T-helper 9 cell (primary cell): ENCODE measurements at places on chromosomes 2 and 18.

DNA sequence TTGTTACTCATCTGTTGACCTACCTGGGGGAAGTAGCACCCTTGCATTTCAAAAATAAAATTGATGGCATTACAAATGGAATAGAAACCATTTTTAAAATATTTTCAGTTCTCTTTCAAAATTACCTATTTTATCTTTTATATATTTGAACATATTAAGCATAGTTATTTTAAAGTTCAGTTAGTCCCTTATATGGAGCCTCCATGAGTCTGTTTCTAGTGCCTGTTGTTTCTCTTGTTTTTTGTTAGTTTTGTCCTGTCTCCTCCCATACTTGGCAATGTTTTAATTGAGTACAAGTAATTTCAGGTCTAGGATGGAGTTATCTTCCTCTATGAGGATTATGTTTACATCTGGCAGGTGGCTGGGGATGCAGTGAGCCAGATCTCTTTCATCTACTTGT is 5.9 kb upstream of the KCNIP3 start:
- DNase-seq: no peak

DNA sequence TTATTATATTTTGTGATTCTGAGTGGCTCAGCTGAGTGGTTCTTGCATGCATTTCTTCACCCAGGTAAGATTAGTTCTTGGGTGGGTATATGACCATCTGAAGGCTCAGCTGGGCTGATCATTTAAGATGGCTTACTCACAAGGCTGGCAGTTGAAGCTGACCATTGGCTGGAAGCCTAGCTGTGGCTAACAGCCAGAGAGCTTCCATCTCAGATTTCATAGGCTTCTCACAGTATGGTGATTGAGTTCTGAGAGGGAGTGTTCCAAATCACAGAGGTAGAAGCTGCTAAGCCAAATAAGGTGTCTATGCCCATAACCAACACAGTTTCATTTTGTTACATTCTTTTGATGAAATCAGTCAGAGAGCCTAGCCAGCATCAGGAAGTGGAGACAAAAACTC is 117.4 kb upstream of the RPRM start:
- no peak for DNase-seq

DNA sequence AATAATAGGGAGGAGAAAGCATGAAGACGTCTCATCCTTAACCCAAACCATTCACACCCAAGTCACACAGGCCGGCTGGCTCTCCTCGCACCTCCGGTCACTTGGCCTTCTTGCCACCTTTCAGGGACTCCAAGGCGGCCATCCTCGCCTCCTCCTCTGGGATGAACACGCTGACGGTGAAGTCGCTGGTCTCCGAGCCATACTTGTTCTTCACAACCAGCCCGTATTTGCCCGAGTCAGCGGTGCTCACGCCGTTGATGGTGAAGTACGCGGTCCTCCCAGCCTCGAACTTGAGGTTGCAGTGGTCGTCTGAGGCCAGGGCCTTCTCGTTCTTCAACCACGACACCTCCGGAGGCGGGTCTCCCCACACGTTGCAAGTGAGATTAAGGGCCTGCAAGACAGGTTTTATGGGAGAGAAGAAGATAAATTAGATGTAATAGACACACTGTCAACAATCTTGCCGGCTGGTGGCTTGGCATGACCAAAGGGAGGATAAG is 54.3 kb upstream of the LPIN2 start:
- no peak for DNase-seq

DNA sequence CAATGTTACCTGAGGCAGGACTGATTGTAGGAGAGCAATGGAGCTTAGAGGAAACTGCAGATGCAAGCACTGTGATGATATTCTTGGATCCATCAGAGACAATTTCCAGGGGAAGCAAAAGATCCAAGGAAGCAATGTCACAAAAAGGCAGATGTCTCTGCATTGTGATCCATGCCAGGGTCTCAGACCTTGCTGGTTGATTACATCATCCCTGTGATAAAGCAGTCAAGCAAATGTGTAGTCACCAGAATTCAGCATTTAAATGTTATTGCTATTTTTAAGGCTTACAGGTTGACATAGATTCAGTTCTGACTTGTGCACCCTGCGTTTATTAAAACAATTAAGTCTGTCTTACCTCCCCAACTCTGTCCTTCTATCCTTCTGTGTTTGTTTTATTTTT is 56.8 kb upstream of the CCDC85A start:
- DNase-seq: no peak

DNA sequence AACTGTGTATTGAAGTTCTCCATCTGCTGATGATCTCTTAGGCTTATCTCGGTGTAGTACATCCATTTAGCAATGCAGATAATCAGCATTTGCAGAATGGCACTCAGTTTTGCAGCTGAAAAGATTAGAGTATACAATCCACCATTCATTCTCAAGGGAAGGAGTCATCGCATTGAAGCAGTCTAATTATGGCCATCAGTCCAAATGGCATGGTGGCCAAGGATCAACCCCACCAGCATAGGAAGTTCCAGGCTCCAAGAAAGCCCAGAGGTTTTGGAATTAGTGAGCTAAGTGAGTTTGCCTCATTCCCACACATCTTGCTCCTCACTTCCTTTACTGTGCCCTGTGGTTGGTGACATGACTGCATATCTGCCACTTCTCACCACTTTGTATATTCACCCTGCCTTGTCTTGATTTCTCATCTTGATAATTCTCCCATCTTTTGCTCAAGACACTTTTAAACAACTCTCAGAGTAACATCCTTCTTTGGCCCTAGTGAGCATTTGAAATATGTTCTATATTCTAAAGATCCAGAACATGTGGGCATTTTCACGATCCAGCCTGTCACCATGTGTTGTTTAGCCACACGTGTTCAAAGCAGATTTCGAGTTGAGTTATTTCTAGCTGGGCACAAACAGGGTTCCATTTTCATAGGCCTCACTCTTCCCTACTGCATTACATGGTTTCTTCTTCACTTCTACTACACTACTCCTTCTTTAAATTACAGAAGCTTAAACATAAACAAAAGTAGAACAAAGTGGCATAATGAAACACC is 1119.8 kb downstream of the TSN start:
- DNase-seq: no peak

- DNase-seq: no peak
Measured at GRCh38 chr18:48191494-48191893, 217.7 kb downstream of the ZBTB7C start.

GRCh38 chr2:3486047-3487027 is 33.0 kb downstream of the ADI1 start:
- no peak for DNase-seq

GRCh38 chr18:75226956-75227316 is 16.3 kb downstream of the TSHZ1 start:
- DNase-seq: no peak

DNA sequence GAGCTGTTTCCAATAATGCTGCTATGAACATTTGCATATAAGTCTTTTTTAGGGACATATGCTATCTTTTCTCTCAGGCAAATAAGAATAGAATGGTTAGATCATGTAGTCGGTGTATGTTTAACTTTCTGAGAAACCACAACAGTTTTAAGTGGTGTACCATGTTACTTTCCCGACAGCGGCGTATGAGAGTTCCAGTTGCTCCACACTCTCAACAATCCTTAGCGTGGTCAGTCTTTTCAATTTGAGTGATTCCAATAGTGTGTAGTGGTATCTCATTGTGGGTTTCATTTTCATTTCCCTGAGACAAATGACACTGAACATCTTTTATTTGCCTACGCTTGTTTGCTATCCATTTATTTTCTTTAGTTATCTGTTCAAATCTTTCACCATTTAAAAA is 149.5 kb downstream of the ACOXL start:
- DNase-seq: no peak

GRCh38 chr2:241968417-241968816 is 98.9 kb downstream of the RTP5 start:
- no peak for DNase-seq

DNA sequence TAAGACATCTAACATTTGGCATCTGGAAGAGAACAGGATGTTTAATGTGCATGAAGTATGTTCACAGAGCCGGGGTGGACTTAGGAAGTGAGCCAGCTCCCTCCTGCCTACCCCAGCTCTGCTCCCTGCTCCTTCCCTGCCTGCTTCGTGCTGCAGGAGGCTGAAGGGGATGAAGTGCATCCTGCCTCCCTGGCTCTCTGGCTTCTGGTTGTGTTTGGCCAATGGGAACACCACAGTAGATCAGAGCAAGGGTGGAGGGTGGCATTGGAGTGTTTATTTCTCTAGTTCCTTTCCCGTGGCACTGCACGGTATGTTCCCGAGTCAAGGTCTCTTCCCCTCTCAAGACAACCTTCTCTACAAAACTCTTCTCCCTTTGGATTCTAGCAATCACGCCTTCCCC is 379.9 kb downstream of the CLIP4 start:
- DNase-seq: no peak

DNA sequence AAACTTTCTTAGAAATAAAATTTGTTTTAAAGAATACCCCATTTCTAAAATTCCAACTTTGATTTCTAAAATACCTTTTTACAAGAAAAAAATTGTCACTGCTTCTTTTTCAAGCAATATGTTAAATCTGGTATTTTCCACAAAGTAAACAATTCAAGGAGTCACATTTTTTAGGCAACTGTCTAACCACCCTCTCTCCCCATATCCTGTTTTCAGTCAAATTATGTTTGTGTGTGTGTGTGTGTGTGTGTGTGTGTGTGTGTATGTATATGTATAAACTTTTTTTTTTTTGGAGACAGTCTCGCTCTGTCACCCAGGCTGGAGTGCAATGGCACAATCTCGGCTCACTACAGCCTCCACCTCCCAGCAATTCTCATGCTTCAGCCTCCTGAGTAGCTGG is 59.3 kb downstream of the ADNP2 start:
- DNase-seq: no peak

GRCh38 chr2:13826314-13826853 is 806.1 kb upstream of the LRATD1 start:
- DNase-seq: no peak

DNA sequence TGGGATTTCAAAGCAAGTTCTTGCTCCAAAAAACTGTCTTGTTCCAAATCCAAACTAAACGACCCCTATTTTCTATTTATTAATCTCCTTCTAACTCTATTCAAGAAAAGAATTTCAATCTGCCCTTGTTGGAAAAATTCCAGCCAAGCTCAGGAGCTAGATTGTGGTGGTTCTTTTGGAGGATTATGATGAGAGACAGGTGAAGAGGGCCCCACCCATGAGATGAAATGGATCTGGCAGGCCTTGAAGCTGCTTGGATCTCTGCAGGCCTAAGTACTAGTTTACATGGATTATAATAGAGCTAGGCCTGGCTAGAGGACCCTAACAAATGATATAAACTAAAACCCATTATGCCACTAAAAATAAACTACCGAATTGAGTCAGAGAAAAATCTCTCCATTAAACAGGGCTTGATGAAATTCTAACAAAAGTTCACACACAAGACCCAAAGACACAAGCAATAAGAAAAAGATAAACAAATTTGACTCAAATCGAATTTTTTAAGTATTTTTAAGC is 101.6 kb downstream of the GFPT1 start:
- no peak for DNase-seq

DNA sequence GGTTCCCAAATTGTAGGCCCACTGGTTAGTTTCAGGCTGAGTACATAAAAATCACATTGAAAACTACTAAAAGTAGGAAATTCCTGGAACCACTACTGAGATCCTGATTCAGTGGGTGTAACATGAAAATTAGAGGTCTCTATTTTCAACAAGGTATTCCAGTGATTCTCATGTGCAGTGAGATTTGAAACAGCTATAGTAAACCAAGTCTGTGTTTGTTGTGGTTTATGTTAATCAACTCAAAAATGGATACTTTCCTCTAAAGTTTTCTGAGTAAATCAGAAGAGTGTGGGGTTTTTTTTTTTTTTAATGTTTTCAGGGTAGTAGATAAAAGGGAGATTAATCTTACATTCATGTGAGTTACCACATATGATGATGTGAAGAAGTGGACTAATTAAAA is 42.4 kb upstream of the LIMS1 start:
- DNase-seq: no peak

DNA sequence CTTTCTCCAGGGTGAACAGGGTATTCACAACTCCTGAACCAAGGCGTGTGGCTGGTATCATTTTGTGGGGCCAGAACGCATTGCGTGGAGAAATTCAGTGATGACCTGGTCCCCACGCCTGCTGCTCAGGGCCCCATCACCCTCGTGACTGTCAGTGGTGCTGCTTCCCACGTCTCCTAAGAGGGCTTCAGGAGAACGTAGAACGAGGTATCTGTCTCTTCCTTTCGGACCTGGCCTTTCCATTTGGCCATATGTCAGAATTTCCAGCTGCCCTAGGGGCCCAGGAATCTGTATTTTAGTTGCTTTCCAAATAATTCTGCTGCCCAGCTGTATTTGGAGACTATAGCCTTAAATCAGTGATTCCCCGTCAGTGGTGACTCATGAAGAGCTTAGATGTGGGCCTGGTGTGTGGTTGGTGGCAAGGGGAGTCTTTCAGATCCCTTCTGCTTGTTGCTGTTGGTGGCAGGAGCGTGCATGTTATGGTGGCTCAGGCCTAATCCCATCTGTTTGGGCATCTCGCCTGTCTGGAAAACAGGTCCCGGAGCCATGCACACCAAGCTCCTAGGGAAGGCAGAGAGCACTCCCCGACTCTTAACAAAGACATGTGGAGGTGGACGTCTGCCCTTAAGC is 56.4 kb downstream of the NPAS2 start:
- no peak for DNase-seq

DNA sequence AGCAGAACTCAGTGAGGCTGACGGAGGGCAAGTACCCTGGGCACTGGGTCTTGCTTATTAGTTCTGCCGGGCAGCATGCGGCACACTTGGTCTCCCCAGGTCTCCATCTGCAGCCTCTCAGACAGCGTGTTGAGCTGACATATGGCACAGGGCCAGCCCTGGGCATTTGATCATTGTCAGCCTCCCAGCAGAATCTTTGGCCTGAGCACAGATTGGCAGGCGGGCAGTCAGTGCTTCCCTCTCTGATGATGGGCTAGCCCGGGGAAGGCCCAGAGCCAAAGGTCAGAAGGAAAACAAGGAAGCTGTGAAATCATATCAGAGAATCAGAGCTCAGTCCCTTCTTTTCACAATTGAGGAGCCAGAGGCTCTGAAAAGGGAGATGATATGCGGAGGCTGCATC is 150.1 kb upstream of the LRRTM1 start:
- no peak for DNase-seq

- DNase-seq: no peak
Measured at GRCh38 chr2:219997341-219997851, 370.0 kb downstream of the SLC4A3 start.

GRCh38 chr18:2087877-2088673 is 483.2 kb downstream of the METTL4 start:
- DNase-seq: no peak

- DNase-seq: no peak
Measured at GRCh38 chr2:234863043-234863934, 88.5 kb upstream of the SH3BP4 start.

DNA sequence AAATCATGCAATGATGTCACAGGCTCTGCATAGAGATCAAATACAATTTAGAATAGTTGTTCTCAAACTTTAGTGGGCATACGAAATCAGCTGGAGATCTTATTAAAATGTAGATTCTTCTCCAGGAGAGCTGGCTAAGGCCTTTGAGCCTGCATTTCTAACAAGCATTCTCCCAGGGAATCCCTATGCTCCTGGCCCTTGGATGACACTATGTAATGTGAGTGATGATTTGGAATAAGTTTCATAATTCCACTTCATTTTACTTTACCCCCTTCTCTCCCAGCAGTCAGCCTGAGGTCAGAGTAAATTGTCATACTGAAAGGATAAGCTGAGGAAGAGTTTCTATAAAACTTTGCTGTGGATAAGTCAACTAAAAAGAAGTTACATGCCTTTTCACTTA is 189.1 kb downstream of the UBE2E3 start:
- DNase-seq: no peak

GRCh38 chr2:230908092-230908594 is 16.9 kb downstream of the GPR55 start:
- DNase-seq: no peak
